NCI-H2107 (cell line): ENCODE measurements at places on chromosomes 5 and 9.

- DNase-seq, result no peak
Measured at GRCh38 chr9:107881626-107882300, 392.2 kb upstream of the KLF4 start.

DNA sequence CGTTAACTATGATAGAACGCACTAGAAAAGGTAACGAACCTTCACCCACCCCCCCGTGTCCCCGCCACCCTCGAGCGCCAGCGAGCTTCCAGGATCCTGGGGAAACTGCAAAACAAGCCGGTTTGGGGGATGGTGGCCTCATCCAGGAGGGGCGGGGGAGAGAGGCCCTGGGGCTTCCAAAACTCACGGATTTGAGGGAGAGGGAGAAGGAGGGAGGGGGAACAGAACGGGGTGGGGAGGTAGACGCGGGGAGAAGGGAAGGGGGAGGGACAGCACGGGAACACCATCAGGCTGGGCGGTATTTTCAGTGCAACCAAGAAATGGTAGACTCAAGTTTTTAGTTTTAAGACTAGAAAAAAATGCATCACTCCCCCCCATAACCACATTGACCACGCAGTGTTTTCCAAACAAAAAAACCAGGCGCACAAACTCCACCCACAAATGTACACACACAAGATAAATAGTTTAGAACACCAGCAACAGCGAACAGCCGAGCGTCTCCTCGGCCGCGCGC is 1.4 kb downstream of the NRARP start:
- DNase-seq, result no peak

GRCh38 chr5:81302596-81302995 is 1.2 kb downstream of the ZCCHC9 start:
- no peak for DNase-seq

- DNase-seq, result no peak
Measured at GRCh38 chr9:115340314-115340713, 222.4 kb upstream of the TNC start.

GRCh38 chr5:161406880-161407279 is 139.6 kb downstream of the GABRB2 start:
- no peak for DNase-seq

GRCh38 chr5:10138395-10139057 is 111.2 kb downstream of the ATPSCKMT start:
- DNase-seq, result no peak

DNA sequence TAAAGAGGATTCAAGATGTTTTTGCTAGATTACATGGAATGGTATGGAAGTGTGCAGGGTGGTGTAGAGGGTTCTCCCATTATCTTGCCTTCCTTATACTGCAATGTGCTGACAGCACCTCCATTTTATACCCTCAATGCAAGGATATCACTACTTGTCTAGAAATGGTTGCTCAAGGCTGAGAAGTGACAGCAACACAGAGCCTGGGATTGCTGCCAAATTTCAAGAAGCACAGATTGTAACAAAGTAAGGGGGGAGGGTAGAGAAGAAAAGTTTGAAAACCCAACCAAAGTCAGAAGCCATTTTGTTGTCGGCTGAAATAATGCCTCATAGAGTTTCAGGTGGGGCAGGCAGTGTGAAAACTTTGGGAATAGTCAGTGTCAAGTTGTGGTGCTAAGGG is 29.8 kb downstream of the PCDHAC2 start:
- DNase-seq, result no peak

GRCh38 chr5:86118542-86118941 is 499.2 kb upstream of the COX7C start:
- no peak for DNase-seq

DNA sequence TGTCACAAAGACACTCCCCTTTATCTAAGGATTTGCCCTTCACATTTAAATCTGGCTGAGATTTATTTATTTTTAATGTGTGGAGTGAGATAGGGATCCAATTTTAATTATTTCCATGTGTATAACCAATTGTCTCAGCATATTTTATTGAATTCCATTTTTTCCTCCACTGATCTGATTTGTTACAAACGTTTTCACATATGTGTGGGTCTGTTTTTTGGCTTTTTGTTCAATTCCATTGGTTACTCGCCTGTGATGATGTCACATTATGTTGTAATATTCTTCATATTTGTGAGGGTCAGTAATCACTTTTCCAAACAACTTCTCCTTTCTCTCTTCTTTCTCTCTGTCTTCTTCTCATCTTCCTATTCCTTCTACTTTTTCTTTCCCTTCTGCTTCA is 278.3 kb upstream of the RFX3 start:
- no peak for DNase-seq

- DNase-seq, result no peak
Measured at GRCh38 chr9:108756746-108757490, 98.9 kb downstream of the ACTL7B start.

DNA sequence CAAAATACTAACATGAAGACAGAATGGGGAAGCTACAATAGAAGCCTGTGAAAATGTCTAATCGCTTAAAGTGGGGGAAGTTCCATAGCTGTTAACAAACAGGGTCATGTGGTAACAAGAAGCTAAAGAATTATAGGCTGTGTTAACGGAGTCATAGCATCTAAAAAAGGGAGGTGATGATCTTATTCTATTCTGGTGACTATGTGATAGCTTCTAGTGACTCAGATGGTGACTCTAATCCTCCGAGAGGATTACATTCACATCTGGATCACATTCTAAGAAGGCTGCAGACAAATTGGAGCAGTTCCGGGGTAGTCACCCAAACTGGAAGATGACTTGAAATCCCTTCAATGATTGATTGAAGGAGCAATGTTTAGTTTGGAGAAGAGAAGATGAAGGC is 142.1 kb downstream of the LIFR start:
- DNase-seq, result no peak
